ENCODE measurements at places on chromosomes 7 and 10. TPM values are rescaled to one million over a fixed set of nuclear protein-coding genes. Genes with fewer than 3 reads are reported as not detected.

Gene TFPI2
- total RNA-seq, result 86.1 TPM

Gene BAG3
- total RNA-seq, result 75.7 TPM

Gene IL2RA
- not detected for total RNA-seq

Gene PLXDC2
- total RNA-seq, result not detected

Gene TLX1
- not detected for total RNA-seq

Gene RELN
- total RNA-seq, result 0.08 TPM

Gene ACTL6B
- total RNA-seq, result not detected

Gene SLC29A3
- total RNA-seq, result 35.7 TPM

Gene BAMBI
- total RNA-seq, result 3.3 TPM

Gene PIP
- total RNA-seq, result not detected

Gene MPP7
- total RNA-seq, result 0.55 TPM

Gene GPER1
- total RNA-seq, result 0.37 TPM

Gene PTPN20
- total RNA-seq, result 19.1 TPM

Gene ATP5F1C
- 284 TPM for total RNA-seq

Gene PTPRZ1
- 0.28 TPM for total RNA-seq

Gene POLR2J2
- 16.4 TPM for total RNA-seq

Gene SUN3
- total RNA-seq, result 0.24 TPM

Gene TUBAL3
- 0.52 TPM for total RNA-seq

Gene SH2D4B
- 0.24 TPM for total RNA-seq

Gene CYTH3
- total RNA-seq, result 84.4 TPM

Gene AKR1E2
- 2.0 TPM for total RNA-seq

Gene TAS2R3
- total RNA-seq, result 2.0 TPM

Gene NRF1
- total RNA-seq, result 23.2 TPM

Gene HKDC1
- 173 TPM for total RNA-seq

Gene CHST3
- total RNA-seq, result 21.3 TPM

Gene ADAM12
- 16.8 TPM for total RNA-seq

Gene GPR22
- total RNA-seq, result not detected

Gene KIF11
- total RNA-seq, result 21.7 TPM

Gene GPR85
- total RNA-seq, result 0.30 TPM

Gene BTBD16
- 0.37 TPM for total RNA-seq

Gene ZP3
- total RNA-seq, result 14.2 TPM

Gene KLF6
- total RNA-seq, result 27.7 TPM

Gene SLC29A4
- 10.3 TPM for total RNA-seq
